Kidney glomerular epithelial cell (primary cell): ENCODE measurements at places on chromosomes 4 and X.
A peak's percentile ranks its signal among the peaks of the same experiment; 100 is the strongest.

DNA sequence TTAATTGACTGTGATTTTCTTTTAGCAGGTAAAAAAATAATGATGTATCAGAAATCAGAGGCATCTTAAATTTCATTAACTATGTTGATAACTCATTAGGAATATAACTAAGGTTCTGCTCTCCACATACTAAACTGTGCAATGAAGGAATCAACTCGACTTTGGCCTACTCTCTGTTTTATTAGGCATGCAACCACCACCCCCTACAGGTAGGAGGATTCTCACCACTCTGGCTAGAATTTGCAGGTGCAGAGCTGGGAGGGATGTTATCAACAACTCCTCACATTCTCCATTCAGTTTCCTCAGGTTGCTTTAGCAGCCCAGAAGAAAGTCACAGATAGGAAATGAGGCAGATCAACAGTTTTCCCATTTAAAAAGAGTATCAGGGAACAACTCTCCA, 160.1 kb downstream of the COX18 start:
- DNase-seq: peak; percentile 18

- DNase-seq: no peak
Measured at GRCh38 chr4:102871772-102872171, 3.0 kb downstream of the CISD2 start.

DNA sequence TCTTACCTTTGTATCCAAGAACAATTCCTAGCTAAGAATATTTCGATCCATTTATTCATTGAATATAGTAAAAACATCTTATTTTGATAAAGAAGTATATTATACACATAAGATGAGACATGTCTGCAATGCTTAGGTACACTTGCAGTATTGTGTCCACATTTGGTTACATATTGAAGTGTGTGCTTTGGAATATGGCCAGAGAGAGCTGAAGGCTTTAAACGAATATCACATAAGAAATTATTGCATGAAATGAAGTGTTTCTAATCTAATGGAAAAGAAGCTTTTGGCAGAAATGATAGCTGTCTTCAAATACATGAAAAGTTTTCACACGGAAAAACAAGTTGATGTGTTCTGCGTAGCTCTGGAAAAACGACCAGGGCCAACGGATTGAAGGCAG, 516.1 kb upstream of the ZFP42 start:
- DNase-seq: no peak

- DNase-seq: no peak
Measured at GRCh38 chr4:76053730-76054129, 17.9 kb upstream of the CXCL11 start.

DNA sequence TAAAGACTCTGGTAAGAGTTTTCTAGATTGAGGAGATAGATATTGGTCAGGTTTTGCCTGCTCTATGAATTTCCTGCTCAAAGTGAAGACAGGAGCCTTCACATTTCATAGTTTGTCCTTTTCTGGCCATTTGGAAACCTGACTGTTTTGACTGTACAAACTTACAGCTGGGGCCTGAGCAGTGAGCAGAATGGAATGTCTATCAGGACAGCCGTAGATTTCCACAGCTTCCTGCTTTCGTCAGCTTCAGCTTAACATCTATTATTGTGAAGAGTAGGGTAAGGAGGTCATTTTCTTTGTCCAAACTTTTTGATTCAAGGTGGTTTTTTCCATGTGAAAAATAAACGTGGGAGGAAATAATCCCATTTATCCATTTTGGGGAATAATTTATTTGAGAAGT, 124.3 kb upstream of the DIPK2B start:
- no peak for DNase-seq

GRCh38 chr4:83629945-83630721, 94.2 kb downstream of the GPAT3 start:
- no peak for DNase-seq

DNA sequence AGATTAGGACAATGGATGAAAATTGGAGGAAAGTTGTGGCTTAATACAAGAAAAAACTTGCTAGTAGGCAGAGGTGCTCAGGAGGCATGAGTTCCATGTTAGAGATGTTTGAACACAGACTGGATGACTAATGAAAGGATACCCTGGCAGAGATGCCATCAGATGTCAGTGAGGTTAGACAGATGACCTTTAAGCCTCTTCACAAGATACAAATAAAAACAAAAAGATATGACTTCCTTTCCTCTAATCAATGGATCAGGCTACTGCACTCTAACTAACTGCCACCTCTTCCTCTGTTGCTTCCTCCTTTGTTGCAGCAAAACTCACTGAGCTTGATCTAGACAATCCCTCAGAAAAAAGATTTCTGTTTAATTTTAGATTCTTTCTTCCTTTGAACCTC, 14.7 kb downstream of the STAP1 start:
- no peak for DNase-seq

GRCh38 chrX:87409113-87409841, 108.3 kb upstream of the KLHL4 start:
- DNase-seq: peak; percentile 93

- no peak for DNase-seq
Measured at GRCh38 chr4:4333265-4333706, 43.2 kb downstream of the ZBTB49 start.

- DNase-seq: peak; percentile 24
Measured at GRCh38 chrX:134782796-134783195, 124.5 kb upstream of the PLAC1 start.

DNA sequence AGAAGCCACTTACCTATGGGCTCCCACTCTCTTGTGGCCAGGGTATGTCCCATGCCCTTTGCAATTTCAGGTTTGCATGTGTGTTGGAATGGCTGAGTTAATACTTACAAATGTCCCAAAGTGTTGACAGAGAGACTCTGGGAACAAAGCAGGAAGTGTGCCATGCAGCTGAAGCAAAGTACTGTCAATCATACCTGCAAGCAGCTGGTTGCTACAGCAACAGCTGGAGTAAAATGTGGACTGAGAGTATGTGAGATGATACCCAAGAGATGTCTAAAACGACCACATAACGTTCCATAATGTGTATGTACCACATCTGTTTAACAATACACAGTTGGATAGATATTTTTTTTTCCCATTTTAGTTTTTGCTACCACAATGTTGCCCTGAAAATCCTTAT, 82.8 kb upstream of the CAMK2D start:
- no peak for DNase-seq

DNA sequence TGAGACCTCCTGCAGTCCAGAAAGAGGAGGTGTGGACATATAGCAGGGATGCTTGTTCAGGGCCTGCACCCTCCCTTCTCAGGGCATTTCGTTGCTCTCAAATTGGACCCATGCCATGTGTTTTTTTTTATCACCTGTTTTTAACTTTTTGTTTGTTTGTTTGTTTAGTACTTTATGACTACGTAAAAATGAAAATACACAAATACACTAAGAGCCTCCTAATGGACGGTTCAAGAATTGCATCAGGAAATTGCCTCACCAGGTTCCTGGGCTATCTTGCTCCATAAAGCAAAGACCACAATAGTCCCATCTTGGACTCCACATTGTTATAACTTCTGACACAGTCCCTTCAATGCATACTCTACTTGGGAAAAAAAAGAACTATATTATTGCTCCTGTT, 1685.9 kb upstream of the TENM3 start:
- no peak for DNase-seq

- peak; percentile 40 for DNase-seq
Measured at GRCh38 chr4:55553441-55554201, 6.9 kb upstream of the CLOCK start.

DNA sequence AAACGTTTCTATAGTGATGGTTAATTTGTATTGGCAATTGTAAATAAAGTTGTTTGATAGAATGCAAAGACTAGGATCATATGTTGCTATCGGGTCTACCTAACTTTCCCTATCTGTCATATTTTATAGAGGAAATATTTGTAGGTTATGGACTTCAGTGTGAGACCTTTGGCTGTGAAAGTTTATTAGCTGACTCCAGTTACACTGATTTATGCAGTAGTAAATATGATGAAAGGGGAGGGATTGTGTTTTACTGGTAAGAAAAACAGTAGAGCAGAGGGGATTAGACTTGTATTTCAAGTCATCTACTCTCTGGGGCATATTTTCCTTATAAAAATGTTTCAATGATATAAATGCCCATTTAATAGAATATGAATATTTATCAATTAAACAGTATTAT, 43.8 kb downstream of the ADGRL3 start:
- no peak for DNase-seq

DNA sequence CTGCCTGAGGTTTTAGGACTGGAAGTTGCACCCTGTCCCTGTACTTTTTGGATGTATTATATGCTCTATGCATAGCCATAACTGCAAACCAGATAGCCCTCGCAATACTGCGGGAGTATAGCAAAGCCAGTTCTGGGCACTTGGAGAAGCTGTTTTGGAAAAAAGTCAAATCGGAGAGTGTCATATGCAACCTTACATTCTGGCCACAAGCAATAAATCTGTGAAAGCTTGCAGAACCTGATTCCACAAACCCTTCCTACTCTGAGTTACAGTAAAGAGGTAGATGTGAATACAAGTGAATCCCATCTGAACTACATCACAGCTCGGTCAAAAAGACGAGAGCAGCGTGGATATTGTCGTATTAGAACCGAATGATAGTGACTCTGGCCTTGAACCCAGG, 10.3 kb downstream of the HELT start:
- no peak for DNase-seq

GRCh38 chrX:129798888-129799287, 19.1 kb downstream of the SASH3 start:
- no peak for DNase-seq

- no peak for DNase-seq
Measured at GRCh38 chrX:66163447-66163846, 600 bp upstream of the HEPH start.

GRCh38 chr4:52966781-52967180, 104.7 kb downstream of the RASL11B start:
- no peak for DNase-seq

DNA sequence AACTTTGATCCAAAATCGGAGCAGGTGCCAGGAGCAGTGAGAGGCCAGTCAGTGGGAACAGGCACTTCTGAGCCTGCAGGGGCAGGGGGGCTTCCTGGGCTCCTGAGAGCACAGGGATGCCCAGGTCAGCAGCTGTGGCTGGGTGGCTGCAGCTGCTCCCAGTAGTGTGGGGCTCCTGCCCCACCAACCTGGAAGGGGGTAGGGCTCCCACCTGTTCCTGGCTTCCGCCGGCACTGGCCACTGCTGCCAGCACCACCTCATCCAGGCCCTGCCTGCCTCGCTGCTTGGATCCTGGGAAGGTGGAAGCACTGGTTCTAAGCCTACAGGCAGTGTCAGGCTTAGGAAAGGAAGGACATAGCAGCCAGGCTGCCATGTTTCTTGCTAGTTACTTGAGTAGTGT, 18.6 kb downstream of the GRK4 start:
- DNase-seq: no peak

DNA sequence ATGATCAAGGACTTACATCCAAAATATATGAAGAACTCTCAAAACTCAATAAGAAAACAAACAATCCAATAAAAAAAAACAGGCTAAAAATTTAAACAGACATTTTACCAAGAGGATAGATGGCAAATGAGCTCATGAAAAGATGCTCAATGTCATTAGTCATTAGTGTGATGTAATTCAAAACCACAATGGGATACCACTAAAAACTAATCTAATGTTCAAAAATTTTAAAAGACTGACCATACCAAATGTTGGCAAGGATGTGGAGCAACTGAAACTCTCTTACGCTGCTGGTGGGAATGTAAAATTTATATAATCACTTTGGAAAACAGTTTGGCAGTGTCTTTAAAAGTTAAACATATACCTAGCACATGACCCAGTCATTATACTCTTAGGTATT, 43.7 kb downstream of the RPS6KA6 start:
- no peak for DNase-seq

DNA sequence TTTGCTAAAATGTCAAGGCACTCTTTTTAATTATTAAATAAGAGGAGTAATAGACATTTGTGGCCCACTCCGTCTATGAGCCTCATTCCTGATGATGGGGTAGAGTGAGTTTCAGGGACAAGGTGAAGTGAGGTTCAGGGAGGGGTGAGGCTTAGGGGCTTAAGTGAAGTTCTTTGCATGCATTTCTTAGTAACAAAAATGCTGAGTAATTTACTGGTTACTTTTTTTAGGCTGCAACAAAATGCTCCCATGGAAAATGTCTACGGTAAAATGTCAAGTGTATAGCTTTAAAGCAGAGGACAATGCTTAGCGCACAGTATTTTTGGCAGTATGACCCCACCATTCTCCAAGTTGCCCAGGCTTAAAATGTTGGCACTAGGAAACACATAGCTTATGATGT, 2.0 kb upstream of the USO1 start:
- DNase-seq: no peak

DNA sequence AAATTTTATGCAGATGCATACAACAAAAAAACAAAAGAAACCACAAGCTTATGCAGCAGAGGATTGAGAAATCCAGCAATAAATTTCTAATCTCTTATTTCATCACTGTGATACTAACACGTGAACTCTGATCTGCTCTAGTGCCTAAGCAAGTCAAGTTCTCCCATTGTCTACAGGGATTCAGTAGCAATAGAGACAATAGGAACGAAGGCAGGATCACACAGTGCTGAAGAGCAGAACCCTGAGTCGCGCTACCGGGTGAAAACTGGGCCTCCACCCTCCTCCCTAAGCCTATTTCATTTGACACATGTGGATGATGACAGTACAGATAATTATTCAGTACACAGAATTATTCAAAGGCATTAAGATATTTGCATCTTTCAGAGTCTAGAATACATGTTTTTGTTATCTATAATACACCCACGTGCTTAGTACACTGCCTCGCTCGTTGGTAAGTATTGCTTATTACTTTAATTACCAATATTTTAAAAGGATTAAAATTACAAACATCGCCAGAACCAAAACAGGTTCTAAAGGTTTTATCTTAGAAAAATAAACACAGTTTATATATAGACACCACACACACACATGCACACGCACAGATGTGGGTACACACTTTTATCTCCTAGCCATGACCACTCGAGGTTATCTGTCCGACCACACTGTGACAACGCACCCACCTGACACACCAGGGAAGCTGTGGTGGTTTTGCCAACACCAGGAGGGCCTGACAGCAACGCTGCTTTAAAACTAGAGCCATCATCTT, 60.1 kb downstream of the RFC1 start:
- no peak for DNase-seq

GRCh38 chr4:154778264-154778663, 2.8 kb upstream of the RBM46 start:
- no peak for DNase-seq

- DNase-seq: no peak
Measured at GRCh38 chrX:33855251-33855650, 276.9 kb downstream of the FAM47A start.

DNA sequence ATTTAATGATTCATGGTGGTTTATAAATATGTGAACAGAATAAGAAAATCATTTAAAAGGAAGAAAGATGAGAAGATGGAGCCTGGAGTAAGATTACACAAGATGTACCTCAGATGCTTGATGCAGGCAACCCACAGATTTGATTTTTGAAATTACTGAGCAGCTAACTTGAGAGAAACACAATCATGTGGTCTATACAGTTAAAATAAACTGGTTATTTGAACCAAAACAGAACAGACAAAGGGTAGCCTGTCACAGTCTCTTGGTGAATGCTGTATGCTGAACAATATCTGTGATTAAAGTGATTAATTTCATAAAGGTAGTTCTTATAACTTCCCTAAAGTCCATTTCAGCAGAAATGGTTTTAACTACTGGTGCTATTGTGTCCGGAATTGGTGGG, 4.2 kb downstream of the PI4K2B start:
- no peak for DNase-seq

GRCh38 chr4:88159229-88159725, 838 bp upstream of the ABCG2 start:
- DNase-seq: no peak

GRCh38 chr4:79833857-79834256, 239.2 kb downstream of the ANTXR2 start:
- DNase-seq: no peak

- DNase-seq: no peak
Measured at GRCh38 chr4:172480471-172480870, 667.3 kb downstream of the GALNTL6 start.

- no peak for DNase-seq
Measured at GRCh38 chr4:145035494-145036136, 62.4 kb downstream of the ANAPC10 start.
